ENCODE measurements at places on chromosomes 11 and 22. TPM values are rescaled to one million over a fixed set of nuclear protein-coding genes. Genes with fewer than 3 reads are reported as not detected.
A peak's percentile ranks its signal among the peaks of the same experiment; 100 is the strongest.

Gene TRIM34
- total RNA-seq, result 3.8 TPM

Gene IGSF22
- 0.39 TPM for total RNA-seq

Gene CNTF
- total RNA-seq, result 0.30 TPM

Gene DEUP1
- total RNA-seq, result not detected

Gene GLYAT
- total RNA-seq, result not detected

Gene GAB4
- total RNA-seq, result not detected

Gene IRAG1
- 4.6 TPM for total RNA-seq

Gene TMEM109
- 119 TPM for total RNA-seq

Gene RASSF10
- total RNA-seq, result 0.59 TPM

Gene PIK3IP1
- 14.6 TPM for total RNA-seq

Gene EHF
- 0.78 TPM for total RNA-seq

Gene FAM83F
- total RNA-seq, result 4.6 TPM

Gene CHRNA10
- not detected for total RNA-seq

- no peak overlapping the region for H3K27ac ChIP-seq
- no peak for DNase-seq
- H3K27me3 ChIP-seq, result no peaks in the 10 kb centered on the region
- no peaks in the 10 kb centered on the region for H3K4me1 ChIP-seq
- H3K4me3 ChIP-seq, result no peak overlapping the region
These were observed 327.7 kb downstream of the TENM4 start for GRCh38 chr11:79113054-79113690.

- no peak for DNase-seq
- H3K36me3 ChIP-seq, result no peaks in the 10 kb centered on the region
- H3K27me3 ChIP-seq, result peaks cover 3% of the 10 kb centered on the region
- H3K4me3 ChIP-seq, result no peak overlapping the region
These were observed 27.3 kb upstream of the NFAM1 start for GRCh38 chr22:42459287-42460063.

- DNase-seq, result no peak
- H3K27me3 ChIP-seq, result no peaks in the 10 kb centered on the region
- H3K27ac ChIP-seq, result no peak overlapping the region
- no peaks in the 10 kb centered on the region for H3K36me3 ChIP-seq
These were observed 29.2 kb downstream of the SCUBE1 start for GRCh38 chr22:43313890-43314474.

DNA sequence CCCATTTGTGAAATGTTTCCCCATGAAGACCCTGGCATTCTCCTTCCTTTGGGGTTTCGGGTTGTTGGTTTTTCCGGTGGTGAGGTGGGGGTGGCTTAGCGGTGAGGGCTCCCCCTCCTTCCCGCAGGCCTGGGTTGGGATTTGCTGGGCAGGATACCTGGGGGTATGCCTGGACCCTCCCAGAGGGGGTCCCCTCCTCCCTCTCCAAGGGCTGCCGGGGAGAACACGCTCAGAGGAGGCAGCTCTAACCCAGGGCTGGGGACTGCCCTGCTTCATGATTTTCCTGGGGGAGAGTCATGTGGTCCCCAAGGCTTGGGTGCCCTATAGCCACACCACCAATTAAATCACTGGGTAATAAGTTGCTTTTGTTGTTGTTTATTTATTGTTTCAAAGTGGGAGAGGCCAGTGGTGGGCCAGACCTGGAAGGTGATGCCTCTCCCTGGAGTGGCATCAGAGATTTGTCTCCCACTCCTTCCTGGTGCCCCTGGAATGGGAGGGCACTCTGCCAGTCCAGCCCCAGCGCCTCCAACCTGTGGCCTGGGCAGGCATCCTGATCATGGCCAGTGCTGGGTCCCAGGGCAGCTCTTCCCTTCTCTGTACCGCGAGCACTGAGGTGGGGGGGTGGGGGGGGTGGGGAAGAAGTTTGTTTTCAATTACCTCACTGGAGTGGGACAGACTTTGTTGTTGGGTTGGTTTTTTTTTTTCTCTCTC, 1.3 kb upstream of the CLCF1 start:
- H3K4me1 ChIP-seq, result peaks cover 44% of the 10 kb centered on the region
- DNase-seq, result no peak
- peak overlapping the region; percentile 93 for H3K27ac ChIP-seq
- no peaks in the 10 kb centered on the region for H3K27me3 ChIP-seq
- H3K4me3 ChIP-seq, result no peak overlapping the region

DNA sequence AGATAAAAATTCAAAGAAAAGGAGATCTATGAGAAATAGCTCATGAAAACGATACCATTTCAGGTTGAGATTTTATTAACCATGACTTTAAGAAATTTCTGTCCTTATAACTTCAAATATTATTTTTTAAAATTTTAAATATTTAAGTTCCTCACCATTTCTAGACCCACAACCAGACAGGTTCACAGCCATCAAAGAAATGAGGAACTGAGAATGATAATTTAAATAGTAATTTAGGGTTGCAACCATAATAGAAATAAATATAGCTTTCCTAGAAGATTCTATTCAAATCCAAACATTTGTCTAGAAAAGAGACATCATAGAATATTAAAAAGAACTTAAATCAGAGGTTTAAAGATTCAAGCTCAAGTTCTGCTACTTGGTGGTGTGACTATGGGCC, 5.9 kb upstream of the VWA5A start:
- peaks cover 2% of the 10 kb centered on the region for H3K4me1 ChIP-seq
- H3K36me3 ChIP-seq, result no peaks in the 10 kb centered on the region
- H3K27ac ChIP-seq, result no peak overlapping the region
- no peak overlapping the region for H3K4me3 ChIP-seq
- H3K27me3 ChIP-seq, result no peaks in the 10 kb centered on the region

DNA sequence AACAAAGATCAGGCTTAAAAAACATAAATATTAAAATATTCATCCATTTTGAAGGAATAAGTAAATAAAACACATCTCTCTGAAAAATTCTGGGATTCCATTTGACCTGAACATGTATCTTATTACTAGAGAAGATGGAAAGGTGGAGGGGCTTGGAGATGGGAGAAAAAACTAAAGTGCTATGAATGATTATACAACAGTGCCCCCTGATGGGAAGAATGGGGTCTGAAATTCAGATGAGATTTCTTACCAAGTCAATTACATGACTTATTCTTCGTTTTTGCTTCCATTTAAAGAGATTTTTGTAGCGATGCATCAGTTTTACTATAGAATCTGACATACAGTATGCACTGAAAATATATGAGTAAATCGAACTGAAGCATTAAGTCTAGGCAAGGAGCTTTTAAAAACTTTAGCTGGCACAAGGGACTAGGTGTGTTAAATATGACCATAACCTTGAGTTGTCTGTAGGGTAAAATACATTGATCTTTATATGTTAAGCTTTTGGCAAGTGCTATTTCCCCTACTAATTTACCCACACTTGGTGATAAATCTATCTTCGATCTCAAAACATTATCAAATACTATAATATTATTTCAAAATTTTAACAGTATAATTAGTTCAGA, 718.8 kb downstream of the CNTN5 start:
- no peak for DNase-seq
- H3K36me3 ChIP-seq, result no peaks in the 10 kb centered on the region
- no peaks in the 10 kb centered on the region for H3K4me1 ChIP-seq
- no peak overlapping the region for H3K4me3 ChIP-seq

GRCh38 chr11:75562836-75563484, 907 bp downstream of the SERPINH1 start:
- H3K4me3 ChIP-seq, result peak overlapping the region; percentile 87
- H3K4me1 ChIP-seq, result no peaks in the 10 kb centered on the region
- peak overlapping the region; percentile 100 for H3K27ac ChIP-seq
- peaks cover 24% of the 10 kb centered on the region for H3K36me3 ChIP-seq
- no peak for DNase-seq

DNA sequence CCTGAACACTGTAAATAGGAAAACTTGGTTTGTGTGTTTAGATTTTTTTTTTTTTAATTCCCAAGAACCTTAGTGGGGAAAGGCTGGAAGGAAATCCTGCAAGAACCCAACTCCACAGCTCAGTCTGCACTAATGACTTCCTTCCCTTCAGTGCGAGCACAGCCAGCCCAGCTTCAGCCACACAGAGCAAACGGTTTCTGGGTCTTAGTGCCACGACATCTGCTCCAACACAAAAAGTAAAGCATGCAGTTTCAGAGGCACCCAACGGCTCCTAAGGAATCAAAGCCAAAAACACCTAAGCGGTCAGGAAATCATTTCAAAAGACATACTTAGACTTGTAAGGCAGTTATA, 236.1 kb downstream of the TTC28 start:
- no peaks in the 10 kb centered on the region for H3K36me3 ChIP-seq
- no peaks in the 10 kb centered on the region for H3K4me1 ChIP-seq
- DNase-seq, result peak; percentile 79
- H3K27me3 ChIP-seq, result no peaks in the 10 kb centered on the region
- peak overlapping the region; percentile 64 for H3K4me3 ChIP-seq

DNA sequence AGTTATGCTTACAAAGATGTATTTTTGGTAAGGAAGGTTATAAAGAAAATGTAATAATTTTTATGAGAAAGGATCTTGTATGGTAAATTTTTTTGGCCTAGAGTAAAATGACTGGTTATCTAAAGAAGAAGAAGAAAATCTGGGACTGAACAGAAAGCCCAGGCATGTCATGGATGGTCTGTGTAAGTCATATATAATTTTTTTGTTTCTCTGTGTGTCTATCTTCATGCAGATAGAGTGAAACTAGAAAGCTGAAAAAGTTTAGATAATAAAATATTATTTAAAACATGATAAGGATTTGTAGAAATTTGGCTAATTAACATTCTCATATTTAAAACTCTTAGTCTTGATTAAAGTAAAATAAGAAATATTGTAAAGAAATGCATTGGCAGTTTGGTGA, 27.6 kb upstream of the MPEG1 start:
- no peak overlapping the region for H3K4me3 ChIP-seq
- no peaks in the 10 kb centered on the region for H3K4me1 ChIP-seq
- no peak for DNase-seq

DNA sequence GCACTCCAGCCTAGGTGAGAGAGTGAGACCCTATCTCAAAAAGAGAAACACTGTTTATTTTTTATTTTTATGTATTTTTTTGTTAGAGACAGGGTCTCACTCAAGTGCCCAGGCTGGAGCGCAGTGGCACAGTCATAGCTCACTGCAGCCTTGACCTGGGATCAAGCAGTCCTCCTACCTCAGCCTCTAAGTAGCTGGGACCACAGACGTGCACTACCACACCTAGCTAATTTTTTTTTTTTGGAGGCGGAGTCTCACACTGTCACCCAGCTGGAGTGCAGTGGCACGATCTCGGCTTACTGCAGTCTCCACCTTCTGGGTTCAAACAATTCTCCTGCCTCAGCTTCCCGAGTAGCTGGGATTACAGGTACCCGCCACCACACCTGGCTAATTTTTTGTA, 6.4 kb downstream of the RBX1 start:
- H3K27ac ChIP-seq, result no peak overlapping the region
- H3K4me1 ChIP-seq, result peaks cover 39% of the 10 kb centered on the region
- H3K4me3 ChIP-seq, result no peak overlapping the region
- H3K27me3 ChIP-seq, result no peaks in the 10 kb centered on the region
- no peak for DNase-seq
- H3K36me3 ChIP-seq, result peaks cover 26% of the 10 kb centered on the region

- H3K4me3 ChIP-seq, result no peak overlapping the region
- no peak overlapping the region for H3K27ac ChIP-seq
- no peak for DNase-seq
- no peaks in the 10 kb centered on the region for H3K36me3 ChIP-seq
- H3K27me3 ChIP-seq, result no peaks in the 10 kb centered on the region
These were observed 8.5 kb upstream of the OVCH2 start for GRCh38 chr11:7714786-7715185.

DNA sequence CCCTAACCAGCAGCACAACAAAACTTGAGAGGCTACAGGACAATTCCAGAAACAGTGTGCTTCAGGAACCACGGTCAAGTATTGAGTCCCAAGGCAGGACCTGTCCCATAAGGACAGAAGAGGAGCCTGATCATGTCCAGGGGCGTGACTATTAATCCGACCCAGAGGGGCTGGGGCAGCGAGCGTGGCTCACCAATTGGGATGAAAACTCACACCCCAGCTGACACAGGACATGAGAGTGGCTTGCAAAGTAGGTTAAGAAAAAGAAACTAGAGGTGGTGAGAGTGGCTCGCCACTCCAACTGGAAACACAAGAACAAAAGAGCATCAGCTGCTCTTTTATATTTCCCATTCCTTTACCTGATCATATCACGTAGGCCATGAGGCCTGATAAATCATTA, 16.0 kb upstream of the FEZ1 start:
- no peak overlapping the region for H3K27ac ChIP-seq
- H3K27me3 ChIP-seq, result no peaks in the 10 kb centered on the region
- no peaks in the 10 kb centered on the region for H3K36me3 ChIP-seq
- no peaks in the 10 kb centered on the region for H3K4me1 ChIP-seq
- no peak for DNase-seq

DNA sequence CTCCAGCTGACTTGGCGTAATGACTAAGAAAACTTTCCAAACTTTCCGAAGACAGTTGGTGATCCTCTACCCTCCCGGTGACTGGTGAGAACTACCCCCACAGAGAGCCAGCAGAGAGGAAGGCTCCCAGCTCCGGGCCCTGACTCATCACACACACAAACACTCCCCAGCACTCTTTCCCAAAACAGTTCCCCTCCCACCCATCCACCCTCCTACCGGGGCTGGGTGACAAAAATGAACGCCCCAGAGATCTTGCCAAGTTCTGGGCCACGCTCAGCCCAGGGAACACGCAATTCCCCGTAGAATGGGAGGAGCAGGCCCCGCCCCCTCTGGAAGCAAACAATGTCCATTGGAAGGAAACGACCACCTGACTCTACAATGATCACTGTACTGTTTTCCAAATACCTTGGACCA, 21.3 kb upstream of the JAM3 start:
- no peaks in the 10 kb centered on the region for H3K4me1 ChIP-seq
- H3K4me3 ChIP-seq, result no peak overlapping the region
- DNase-seq, result peak; percentile 95
- H3K27ac ChIP-seq, result peak overlapping the region; percentile 69

DNA sequence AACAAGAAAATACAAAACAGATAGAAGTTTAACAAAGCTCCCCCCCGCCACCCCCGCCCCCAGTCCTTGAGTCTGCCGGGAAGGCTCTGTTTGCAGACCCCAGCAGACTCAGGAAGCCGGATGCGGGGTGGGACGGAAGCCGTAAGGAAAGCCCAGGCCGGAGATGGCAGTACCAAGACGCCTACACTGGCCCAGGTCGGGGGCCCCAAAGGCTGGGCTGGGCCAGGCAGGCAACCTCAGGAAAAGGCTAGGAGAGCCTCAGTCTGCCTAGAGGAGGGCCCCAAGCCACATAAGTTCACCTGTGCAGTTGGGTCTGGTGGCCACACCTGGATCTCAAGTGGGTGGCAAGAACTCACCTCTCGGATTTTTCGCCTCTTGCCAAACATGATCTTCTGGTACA, 4.0 kb upstream of the GAL3ST1 start:
- no peak for DNase-seq
- H3K4me1 ChIP-seq, result no peaks in the 10 kb centered on the region
- H3K4me3 ChIP-seq, result no peak overlapping the region
- H3K27ac ChIP-seq, result no peak overlapping the region

- no peak for DNase-seq
- H3K4me1 ChIP-seq, result no peaks in the 10 kb centered on the region
- H3K27me3 ChIP-seq, result no peaks in the 10 kb centered on the region
- H3K4me3 ChIP-seq, result no peak overlapping the region
- H3K36me3 ChIP-seq, result no peaks in the 10 kb centered on the region
These were observed 444.9 kb upstream of the DDI1 start for GRCh38 chr11:103591554-103591953.

GRCh38 chr11:111530091-111530490, 10.4 kb upstream of the LAYN start:
- H3K4me1 ChIP-seq, result no peaks in the 10 kb centered on the region
- H3K4me3 ChIP-seq, result no peak overlapping the region
- no peaks in the 10 kb centered on the region for H3K36me3 ChIP-seq
- no peaks in the 10 kb centered on the region for H3K27me3 ChIP-seq

- no peaks in the 10 kb centered on the region for H3K27me3 ChIP-seq
- peaks cover 14% of the 10 kb centered on the region for H3K4me1 ChIP-seq
- peak overlapping the region; percentile 96 for H3K27ac ChIP-seq
- peak; percentile 68 for DNase-seq
These were observed 70.6 kb upstream of the EP300 start for GRCh38 chr22:41021613-41022454.
